ENCODE measurements at places on chromosomes 4 and X.

GRCh38 chr4:3407171-3407771 is 34.5 kb upstream of the HGFAC start:
- DNase-seq = no peak

DNA sequence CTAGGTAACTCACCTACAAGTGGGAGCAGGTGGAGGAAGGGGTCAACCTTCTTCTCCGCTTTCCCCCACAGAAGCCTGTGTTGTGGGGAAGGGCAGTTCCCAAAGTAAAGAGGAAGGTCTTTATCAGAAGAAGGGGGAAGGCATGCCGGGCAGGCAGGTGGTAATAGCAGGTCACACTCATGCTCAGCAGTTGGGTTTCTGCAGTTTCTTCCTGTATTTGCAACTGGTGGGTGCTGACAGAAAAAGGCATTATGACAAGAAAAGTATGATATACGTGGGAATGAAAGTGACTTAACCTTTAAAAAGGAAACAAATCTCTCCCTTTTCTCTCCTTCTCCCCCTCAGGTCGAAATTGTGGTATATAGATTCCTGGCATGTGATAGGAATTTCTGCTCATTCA is 3.7 kb downstream of the MTMR1 start:
- DNase-seq = no peak

- DNase-seq = no peak
These were observed 210.6 kb upstream of the KLF3 start for GRCh38 chr4:38453253-38453881.

GRCh38 chr4:88705805-88706492 is 8.3 kb upstream of the NAP1L5 start:
- DNase-seq = no peak

- no peak for DNase-seq
These were observed 161.2 kb upstream of the WDFY3 start for GRCh38 chr4:85127653-85128052.

All from stimulated activated naive CD4-positive, alpha-beta T cell (primary cell).